Type B pancreatic cell (in vitro differentiated cells): ENCODE measurements at places on chromosomes 6 and 20. TPM values are rescaled to one million over a fixed set of nuclear protein-coding genes. Genes with fewer than 3 reads are reported as not detected.

GRCh38 chr6:21396313-21396712 lies 197.2 kb upstream of the SOX4 start:
- no peak for DNase-seq
- H3K27ac ChIP-seq, result peak overlapping the region; percentile 43
- no peaks in the 10 kb centered on the region for H3K36me3 ChIP-seq

- DNase-seq, result no peak
- peaks cover 9% of the 10 kb centered on the region for H3K36me3 ChIP-seq
- H3K27me3 ChIP-seq, result no peaks in the 10 kb centered on the region
- H3K4me1 ChIP-seq, result peaks cover 51% of the 10 kb centered on the region
- no peak overlapping the region for H3K27ac ChIP-seq
Measured at GRCh38 chr6:21831521-21832291, 238.2 kb downstream of the SOX4 start.

MEI4 gene
- 0.29 and 1.1 TPM in 2 replicates for total RNA-seq

APOBEC2 gene
- total RNA-seq, result 0.64 and 1.5 TPM in 2 replicates

TCF21 gene
- 0.36 and 1.3 TPM in 2 replicates for total RNA-seq
